CD4-positive, alpha-beta T cell treated with Interleukin-15 for 4 hours (primary cell): ENCODE measurements at places on chromosomes 4 and X.

- no peak for DNase-seq
Observed at GRCh38 chrX:22803353-22803752, 196.4 kb upstream of the DDX53 start.

GRCh38 chr4:169337510-169337909, 66.8 kb upstream of the SH3RF1 start:
- no peak for DNase-seq

DNA sequence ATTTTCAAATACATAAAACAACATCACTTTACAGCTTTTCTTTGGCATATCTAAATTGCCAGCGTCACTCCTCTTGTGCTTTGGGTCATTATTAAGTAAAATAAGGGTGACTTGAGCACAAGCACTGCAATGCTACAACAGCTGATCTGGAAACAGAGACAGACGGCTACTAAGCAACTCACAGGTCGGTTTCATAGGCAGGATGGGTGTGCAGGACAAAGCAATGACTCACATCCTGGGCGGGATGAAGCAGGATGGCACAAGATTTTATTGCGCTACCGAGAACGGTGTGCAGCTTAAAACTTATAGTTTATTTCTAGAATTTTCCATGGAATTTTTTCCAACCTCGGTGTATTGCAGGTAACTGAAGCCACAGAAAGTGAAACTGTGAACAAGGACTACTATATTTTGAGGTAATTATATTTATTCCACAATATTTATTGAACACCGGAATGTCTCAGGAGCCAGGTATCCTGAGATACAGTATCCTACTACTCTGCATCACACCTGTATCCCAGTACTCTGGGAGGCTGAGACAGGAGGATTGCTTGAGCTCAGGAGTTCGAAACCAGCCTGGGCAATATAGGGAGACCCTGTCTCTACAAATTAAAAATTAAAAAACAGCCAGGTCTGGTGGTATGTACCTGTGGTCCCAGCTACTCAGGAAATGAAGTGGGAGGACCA, 215.5 kb downstream of the APBB2 start:
- no peak for DNase-seq

GRCh38 chr4:15396157-15396800, 31.6 kb upstream of the C1QTNF7 start:
- peak; percentile 47 for DNase-seq

- DNase-seq = no peak
Observed at GRCh38 chr4:178871476-178871875, 1429.2 kb upstream of the AGA start.

DNA sequence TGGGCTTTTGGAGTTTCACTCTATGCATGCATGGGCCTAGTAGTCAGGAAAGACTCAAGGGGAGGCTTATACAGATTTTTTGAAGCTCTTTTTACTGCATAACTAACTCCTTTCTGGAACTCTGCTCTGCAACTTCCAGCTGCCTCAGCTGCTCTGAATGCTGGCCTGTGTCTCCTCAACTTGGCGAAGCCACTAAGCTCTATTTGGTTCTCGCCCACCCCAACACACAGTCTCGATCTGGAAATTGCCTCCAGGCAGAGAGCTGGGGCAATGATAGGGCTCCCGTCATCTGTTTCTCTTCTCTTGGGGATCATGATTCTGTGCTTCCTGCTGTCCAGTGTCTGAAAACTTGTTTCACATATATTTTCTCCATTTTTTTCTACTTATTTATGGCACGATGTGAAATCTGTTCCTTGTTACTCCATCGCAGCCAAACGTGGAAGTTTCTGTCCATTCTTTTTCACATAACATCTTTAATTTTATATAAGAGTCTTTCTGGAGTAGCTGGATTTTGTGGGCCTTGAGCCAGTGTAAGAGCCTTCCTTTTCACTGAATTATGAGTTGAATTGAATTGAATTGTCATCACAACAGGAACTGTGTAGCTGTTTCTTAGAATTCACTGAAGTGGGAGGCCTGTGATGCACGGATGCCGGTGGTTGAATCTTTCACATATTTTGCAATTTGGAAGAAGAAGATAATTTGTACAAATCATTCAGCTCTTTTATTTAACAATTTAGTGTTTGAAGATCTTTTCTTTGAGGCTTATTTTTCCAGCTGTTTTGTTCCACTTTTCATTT, 9.0 kb downstream of the ZNF275 start:
- peak; percentile 10 for DNase-seq
